ENCODE measurements at places on chromosomes 1 and 21. TPM values are rescaled to one million over a fixed set of nuclear protein-coding genes. Genes with fewer than 3 reads are reported as not detected.

The MTARC2 gene
- 25.7 TPM for total RNA-seq

GRCh38 chr1:22284906-22285548 lies 142.1 kb upstream of the WNT4 start:
- no peak overlapping the region for H3K4me3 ChIP-seq
- no peak for DNase-seq
- no peak overlapping the region for H3K27ac ChIP-seq
- no peaks in the 10 kb centered on the region for H3K36me3 ChIP-seq
- H3K4me1 ChIP-seq = peaks cover 13% of the 10 kb centered on the region

DNA sequence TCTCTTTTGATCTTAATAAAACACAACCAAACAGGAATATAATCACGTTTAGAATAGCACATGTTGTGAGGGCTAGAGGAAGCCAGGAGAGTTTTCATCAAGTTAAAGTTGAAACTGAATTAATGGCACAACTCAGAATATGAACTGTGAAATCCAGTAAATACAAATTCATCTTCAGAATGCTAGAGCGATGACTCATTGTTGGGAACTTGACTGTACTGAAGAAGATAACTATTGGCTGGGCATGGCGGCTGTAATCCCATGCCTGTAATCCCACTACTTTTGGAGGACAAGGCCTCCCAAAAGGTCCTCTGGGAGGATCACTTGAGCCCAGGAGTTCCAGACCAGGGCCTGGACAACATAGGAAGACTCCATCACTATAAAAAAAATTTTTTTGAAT lies 8.8 kb downstream of the SYF2 start:
- no peaks in the 10 kb centered on the region for H3K4me1 ChIP-seq
- DNase-seq = no peak
- no peaks in the 10 kb centered on the region for H3K36me3 ChIP-seq
- no peak overlapping the region for H3K27ac ChIP-seq
- H3K4me3 ChIP-seq = no peak overlapping the region
- no peaks in the 10 kb centered on the region for H3K27me3 ChIP-seq

DNA sequence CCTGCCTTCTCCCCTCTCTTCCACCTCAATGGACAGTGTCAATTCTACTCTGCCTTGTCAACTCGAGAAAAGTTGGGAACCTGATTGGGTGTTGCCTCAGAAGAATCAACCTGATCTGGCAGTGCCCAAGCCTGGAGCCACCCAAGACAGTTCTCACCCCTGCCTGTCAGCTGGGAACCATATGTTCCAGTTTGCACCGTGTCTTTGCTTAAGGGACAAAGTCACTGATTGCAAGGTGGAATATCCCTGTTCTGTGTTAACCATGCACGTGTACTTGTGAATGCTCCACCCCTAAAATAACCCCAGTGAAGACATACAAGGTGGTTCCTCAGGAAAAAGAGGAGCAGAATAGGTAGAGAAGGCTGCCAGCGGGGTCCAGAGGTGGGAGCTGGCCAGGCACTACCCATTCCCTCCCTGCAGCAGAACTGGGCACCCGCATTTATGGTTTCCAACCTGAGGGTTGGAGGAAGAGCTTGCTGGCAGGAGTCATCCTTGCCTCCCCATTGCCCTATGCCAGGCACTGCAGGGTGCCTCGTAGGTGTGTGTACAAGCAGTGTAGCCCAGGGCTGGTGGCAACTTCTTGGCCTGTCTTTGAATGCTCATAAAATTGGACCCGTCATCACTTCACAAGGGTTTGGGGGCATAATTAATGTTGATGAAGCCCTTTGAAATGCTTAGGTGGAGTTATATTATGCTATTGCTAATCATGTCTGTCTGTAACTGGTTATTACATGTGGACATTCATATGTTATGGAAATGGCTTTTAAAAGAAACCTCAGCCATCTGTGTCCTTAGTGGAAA lies 11.3 kb downstream of the NIPAL3 start:
- no peaks in the 10 kb centered on the region for H3K36me3 ChIP-seq
- no peaks in the 10 kb centered on the region for H3K27me3 ChIP-seq
- H3K27ac ChIP-seq = no peak overlapping the region
- H3K4me3 ChIP-seq = no peak overlapping the region

DNA sequence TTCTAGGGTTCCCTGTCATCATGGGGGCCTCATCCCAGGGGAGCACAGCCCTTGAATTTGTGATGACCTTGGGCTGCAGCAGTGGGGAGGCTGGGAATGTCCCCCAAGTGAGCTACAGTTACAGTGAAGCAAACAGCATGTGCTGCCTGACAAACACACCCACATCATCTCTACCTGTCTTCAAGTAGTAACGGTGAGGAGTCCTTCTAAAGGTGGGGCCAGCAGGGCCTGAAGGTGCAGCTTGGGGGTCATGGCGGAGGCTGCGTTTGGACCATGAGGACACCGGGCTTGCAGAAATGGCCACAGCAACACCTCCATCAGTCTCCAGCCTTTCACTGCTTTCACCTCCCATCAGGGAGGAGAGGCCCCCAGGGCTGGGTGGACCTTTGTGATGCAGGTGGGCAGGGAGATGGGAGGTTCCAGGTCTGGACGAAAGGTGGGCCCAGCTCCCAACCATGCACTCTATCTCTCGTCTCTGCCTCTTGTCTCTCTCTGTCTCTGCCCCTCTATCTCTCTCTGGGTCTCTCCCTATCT lies 55.7 kb downstream of the WNT9A start:
- DNase-seq = no peak
- no peaks in the 10 kb centered on the region for H3K27me3 ChIP-seq
- no peak overlapping the region for H3K27ac ChIP-seq
- H3K4me3 ChIP-seq = no peak overlapping the region
- no peaks in the 10 kb centered on the region for H3K4me1 ChIP-seq
